ENCODE measurements at places on chromosomes 12 and 14.

GRCh38 chr14:70663707-70664179, 22.0 kb downstream of the TTC9 start:
- DNase-seq = no peak

DNA sequence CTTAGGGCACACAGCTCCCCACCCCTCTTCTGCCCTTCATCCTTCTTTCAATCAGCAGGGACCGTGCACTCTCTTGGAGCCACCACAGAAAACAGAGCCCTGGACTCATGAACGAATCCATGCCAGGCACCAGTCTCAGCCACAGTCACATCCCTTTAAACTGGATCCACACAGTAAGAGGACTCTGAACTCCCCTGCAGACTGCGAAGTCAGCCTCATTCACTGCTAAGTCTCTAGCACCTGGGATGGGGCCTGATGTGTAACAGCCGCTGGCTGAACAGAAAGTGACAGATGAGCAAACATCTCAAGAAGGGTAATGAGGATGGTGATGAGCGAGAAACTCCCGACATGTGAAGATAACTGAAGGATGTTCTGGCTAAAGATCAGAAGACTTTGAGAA, 45.8 kb upstream of the IQSEC3 start:
- DNase-seq = no peak

DNA sequence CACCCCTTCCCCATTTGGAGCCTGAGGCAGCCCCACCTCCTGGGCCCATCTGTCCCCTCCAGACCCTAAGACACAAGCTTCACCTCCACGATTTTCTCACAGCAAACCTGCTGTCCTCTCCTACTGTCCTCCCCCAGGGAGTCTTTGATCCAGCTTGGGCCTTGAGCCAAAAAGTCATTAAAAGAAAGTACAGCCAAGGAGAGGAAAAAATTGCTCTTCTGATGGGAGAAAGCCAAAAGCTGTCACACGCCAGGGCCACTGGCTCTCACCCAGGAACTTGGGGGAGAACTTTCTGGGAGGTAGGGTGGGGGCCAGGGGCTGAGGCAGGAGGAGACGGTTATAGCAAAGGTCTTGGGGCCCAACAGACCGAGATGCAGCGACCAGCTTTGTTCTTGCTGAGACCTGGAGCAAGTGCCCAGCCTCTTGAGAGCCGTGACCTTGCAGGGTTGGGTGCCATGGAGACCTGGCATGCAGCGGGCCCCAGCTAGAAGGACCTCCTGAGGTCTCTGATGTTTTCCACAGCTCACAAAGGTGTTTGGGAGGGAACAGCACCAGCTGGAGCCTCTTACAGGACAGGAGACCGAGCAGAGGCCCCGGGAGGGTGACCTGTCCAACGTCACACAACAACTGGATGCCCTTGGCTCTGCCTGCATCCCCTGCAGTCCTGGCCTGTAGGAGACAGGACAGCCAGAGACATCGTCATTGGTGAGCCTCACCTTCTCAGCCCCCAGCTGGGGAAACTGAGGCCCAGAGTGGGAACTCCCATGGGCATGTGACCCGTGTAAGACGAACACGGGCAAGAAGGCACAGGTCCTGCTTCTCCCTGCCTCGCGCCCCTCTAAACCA, 124.5 kb downstream of the CALM1 start:
- no peak for DNase-seq

GRCh38 chr14:67485501-67486095, 2.9 kb downstream of the TMEM229B start:
- no peak for DNase-seq

GRCh38 chr12:11765817-11766794, 116.6 kb downstream of the ETV6 start:
- DNase-seq = peak; percentile 30

- DNase-seq = no peak
These were observed 108.9 kb downstream of the PDE3A start for GRCh38 chr12:20477255-20477654.

GRCh38 chr14:50831726-50832168, 785 bp upstream of the NIN start:
- DNase-seq = no peak

DNA sequence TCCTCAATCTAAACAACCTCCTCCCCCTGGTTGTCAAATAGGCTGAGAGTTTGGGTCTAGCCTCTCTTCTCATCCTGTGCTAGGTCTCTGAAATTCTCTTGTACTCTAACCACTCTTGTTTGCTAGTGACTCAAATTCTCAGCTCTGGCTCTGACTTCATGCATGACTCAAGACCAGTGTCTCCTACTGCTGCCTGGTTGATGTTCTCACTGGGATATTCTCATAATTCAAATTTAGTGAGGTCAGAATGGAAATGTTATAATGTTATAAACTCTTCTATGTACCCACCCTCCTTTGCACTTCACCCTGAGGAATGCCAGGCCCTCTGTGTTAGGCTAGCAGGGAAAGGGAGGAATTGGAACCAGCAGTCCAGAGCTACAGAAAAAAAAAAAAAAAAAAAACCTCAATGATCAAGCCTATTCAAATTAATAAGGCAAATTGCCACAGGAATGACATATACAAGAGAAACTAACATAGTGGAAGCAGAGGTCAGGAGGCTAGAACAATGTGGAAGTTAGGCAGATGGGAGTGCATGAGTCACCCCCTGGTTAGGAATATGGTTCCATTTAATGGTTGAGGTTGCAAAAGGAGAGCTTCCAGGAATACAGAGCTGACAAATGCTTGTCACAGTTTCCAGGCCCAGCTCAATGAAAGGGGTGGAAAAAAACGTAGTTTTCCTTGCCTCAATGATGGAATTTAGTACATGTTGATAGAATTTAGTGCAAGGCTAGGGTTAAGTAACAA, 459.5 kb downstream of the RMST start:
- DNase-seq = peak; percentile 74

GRCh38 chr12:46134205-46134811, 134.5 kb downstream of the SLC38A1 start:
- DNase-seq = no peak

- peak; percentile 9 for DNase-seq
These were observed 49.8 kb downstream of the ADCK1 start for GRCh38 chr14:77849711-77850110.

DNA sequence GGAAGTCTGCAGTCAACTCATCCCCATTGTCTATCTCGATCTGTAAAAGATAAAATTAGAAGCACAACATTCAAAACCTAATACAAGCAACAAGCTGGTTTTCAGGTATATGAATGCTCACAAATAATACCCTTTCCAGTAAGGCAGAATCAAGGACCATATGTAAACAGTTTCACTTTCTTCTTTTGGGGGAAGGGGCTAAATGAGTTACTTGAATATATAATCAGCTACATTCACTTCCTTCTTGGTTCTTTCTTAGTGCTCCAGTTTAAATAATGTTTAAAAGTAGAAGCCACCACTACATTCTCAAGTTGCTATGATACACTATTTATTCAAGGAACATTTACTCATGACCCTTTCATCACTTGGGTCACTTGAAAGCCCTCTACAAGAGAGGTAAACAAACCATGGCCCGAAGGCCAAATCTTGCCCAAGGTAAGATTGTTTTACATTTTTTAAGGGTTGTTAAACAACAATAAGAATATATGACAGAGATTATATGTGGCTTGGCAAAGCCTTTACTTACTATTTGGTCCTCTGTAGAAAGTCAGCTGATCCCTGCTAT, 10.3 kb downstream of the TWF1 start:
- DNase-seq = no peak

DNA sequence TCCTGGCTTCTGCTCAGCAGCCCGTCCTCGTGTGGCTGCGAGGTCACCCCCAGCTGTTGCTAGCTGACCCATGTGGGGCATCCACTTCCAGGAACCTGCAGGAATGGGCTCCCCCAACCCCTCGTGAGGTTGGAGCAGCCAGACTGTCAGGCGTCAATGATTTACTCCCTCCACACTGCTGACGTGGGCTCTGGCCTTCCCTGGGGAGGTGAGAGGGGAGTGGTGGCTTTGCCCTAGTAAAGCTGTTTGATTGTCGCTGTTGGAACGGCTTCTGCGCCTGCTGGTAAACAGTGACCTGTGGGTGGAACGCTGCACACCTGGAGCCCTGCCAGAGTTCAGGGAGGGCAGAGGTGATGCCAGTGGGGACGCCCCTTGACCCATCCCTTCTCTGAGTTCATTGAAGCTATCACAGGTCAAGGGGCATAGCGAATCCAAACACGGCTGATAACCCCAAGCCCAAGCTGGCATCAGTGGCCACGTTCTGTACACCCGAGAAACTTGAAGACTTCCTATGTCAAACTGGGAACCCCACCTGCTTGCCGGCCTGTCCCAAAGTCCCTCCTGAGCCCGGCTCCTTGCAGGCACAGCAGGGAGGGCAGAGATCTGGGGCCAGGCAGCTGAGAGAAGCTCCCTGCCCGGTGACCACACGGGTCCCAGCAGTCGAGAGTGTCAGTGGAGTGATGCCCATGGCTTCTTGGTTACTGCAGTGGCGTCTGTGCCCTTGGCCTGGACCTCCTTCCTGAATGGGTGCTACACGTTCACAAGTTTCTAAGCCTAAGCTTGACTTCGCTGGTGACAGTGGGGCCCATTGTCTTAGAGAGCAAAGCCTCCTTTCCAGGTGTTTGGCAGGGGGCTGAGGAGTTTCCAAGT, 2.7 kb downstream of the ASPG start:
- no peak for DNase-seq

GRCh38 chr14:104651876-104652260, 37.5 kb upstream of the INF2 start:
- no peak for DNase-seq

DNA sequence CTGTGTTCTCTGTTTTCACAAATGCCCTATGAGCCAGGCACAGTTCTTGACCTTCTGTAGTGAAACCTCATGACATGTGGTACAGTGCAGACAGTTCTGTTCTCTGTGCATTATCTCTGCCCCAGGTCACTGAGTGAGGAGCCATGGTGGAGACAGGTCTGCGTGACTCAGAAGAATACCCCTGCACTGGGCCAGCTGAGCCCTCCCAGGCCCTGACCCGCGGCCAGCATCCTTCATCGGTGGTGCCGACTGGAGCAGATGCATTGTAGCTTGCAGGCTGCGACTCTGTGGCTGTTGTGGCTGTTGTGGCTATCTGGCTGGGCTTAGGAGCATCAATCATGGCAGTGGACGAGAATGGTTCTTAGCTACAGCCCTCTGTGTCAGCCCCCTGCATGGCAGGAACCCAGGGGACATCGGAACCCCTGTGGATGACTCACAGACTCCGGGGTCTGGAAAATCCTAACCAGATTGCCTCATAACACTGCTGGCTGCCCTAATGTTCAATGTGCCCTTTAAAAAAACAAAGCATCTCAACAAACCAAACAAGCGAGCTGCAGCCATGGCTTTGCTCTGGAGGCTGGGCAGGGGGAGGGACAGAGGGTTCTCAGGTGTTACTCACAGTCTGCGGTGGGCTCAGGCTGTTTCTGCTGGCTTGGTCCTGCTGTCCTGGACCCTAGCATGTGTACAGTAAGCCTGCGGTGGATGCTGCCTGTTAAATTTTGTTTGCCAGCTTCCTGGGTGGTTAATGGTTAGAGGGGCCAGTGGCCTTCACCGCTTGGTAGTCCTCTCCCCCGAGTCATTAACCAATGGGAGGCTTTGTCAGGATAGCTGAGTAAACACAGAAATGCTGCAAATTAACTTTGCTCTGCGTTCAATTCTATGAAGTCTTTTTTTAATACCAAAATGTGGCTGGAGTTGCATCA, at the start of gene SERPINA6:
Gene SERPINA6, minus strand, starts transcription at position 689 of the 923 bp plus-strand sequence. CDS start 8,688 bp downstream, outside the sequence.
- no peak for DNase-seq

DNA sequence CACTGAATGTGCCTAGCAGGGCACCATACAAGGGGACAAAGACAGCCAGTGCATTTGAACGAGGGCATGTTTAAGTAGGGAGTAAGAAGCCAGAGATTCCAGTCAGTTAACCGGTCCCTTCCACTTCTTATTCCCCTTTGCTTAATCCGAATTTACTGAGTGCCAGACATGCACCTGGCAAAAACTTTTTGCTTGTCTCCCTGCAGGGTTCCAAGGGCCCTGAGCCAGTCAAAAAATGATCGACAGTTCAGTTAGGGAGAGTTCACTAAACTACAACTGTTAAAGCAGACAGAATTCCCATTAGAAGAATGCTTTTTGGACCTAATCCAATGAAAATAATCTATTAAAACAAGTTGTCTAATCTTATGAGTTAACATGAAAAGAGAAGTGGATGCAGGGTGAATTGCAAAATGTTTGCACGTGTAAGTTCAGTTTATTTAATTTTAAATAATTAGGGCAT, 193.8 kb downstream of the TMTC2 start:
- DNase-seq = no peak

GRCh38 chr14:85075694-85076476, 454.1 kb upstream of the FLRT2 start:
- no peak for DNase-seq

DNA sequence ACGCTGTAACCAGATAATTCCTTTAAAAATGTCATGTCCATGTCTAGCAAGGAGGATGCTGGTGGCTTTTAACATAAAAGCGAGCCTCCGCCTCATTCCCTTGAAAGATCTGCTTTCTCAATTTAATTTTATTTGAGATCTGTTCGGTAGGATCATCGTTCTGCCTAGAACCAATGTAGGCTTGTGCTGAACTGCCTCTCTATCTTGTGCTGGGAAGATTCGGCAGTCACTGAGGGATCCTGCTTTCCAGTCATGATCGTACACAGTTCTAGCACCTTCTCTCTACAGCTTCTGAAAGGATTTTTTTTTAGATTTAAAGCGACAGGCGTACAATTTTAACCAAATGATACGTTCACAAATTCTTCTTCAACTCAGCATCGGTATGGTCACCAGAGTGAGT, 54.3 kb downstream of the PEBP1 start:
- no peak for DNase-seq

- DNase-seq = no peak
These were observed 80.8 kb upstream of the TTC7B start for GRCh38 chr14:90897022-90897421.

DNA sequence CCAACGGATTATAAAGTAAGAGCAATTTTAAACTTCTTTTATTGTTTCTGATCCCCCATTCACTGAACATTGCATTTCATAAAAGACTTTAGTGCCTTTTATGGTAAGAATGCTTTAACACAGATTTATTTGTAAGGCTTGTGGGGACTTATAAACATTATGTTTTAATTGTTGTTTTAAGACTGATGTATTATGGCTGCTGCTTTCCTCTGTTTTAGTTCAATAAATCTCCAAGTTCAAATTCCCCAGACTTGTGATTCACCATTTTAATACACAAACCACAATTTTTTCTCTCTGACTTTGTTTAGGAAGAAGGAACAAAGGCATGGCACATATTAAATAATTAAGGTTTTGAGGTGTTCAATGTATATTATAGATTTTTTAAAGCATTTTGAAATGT, 753.3 kb downstream of the SLC6A15 start:
- no peak for DNase-seq

GRCh38 chr14:87899228-87899627, 93.8 kb downstream of the GALC start:
- DNase-seq = no peak

- no peak for DNase-seq
These were observed 25.9 kb downstream of the CEP83 start for GRCh38 chr12:94433744-94434143.

GRCh38 chr14:23864259-23864658, 89.3 kb upstream of the DHRS4 start:
- peak; percentile 7 for DNase-seq

DNA sequence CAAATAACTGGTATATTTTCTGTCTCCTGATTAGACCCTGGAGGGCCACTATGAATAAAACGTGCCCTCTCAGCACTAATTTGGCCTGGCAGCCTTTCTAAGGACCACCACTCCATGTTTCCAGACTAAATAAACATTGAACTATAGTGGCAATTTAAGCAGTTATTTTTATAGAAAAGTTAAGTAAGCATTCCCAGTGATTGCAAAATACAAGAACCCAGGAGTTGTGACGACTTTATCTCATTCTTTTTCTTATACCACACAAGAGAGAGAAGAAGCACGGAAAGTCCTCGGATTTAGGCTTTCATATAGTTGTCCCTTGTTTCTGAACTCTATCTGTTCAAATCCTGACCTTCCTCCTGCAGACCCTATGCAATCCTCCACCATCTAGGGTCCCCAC, 23.1 kb upstream of the STRAP start:
- no peak for DNase-seq
